ENCODE measurements at places on chromosomes 6 and 20. TPM values are rescaled to one million over a fixed set of nuclear protein-coding genes. Genes with fewer than 3 reads are reported as not detected.

- DNase-seq = no peak
- H3K27me3 ChIP-seq = no peaks in the 10 kb centered on the region
- peaks cover 13% of the 10 kb centered on the region for H3K4me1 ChIP-seq
- no peak overlapping the region for H3K4me3 ChIP-seq
Measured at GRCh38 chr6:149935246-149935645, 6.6 kb upstream of the ULBP2 start.

The PRKN gene
- total RNA-seq = 3.0 TPM

DNA sequence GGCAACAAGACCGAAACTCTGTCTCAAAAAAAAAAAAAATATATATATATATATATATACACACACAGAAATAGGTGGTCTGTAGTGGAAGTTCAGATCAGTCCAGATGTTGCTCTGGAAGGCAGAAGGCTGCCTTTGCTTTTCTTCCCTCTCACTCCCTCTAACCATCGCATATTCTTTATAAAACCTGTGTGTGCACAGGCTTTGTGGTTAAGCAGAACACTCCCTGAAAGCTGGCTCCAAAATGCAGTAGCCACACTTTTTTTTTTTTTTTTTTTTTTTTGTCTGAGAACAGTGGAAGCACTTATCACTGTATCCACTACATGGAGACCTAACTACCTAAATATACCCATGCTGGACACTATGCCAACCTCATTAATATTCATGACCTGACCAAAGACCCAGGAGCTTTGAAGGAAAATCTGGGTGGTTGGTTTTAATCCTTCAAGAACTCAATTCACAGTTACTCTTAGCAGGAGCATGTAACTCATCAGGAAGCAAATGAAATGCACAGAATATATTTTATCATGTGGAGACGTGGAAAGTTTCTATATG is 20.0 kb upstream of the GFOD1 start:
- H3K27me3 ChIP-seq = no peaks in the 10 kb centered on the region
- peaks cover 7% of the 10 kb centered on the region for H3K4me1 ChIP-seq
- no peak for DNase-seq
- no peak overlapping the region for H3K27ac ChIP-seq

The TCF21 gene
- total RNA-seq = 18.9 TPM

DNA sequence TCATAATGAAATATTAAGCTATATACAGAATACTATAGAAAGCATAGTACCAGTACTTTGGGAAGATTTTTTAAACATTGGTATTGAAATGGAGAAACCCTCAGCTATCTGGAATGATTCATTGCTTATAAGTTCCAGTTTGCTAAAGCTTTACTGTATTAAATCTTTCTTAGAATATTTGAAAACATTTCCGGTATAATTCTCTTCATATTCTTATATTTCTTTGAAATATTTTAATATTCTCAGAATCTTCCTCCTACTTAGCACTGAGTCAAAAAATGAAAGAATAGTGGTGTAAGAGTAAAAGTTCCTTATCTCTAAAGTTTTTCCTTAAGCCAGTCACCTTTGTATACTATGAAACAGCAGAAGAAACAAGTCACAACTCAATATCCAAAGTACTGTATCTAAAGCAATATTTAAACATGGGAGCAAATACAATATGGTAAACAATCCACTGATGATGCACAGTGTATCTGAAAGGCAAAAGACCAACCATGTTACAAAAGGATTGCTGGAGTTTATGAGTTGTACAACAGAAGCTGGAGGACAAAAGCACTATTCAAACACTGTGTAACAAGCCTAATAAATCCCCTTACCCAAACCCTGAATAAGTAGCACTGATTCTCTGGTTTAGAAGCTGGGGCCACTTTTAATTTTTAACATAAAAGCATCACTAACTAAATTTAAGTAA is 102.1 kb downstream of the PRDM1 start:
- H3K4me1 ChIP-seq = no peaks in the 10 kb centered on the region
- no peaks in the 10 kb centered on the region for H3K27me3 ChIP-seq
- no peaks in the 10 kb centered on the region for H3K36me3 ChIP-seq
- H3K4me3 ChIP-seq = no peak overlapping the region
- no peak overlapping the region for H3K27ac ChIP-seq
- no peak for DNase-seq

The ASF1A gene
- total RNA-seq = 15.7 TPM

- no peak overlapping the region for H3K4me3 ChIP-seq
- H3K4me1 ChIP-seq = peaks cover 19% of the 10 kb centered on the region
- no peaks in the 10 kb centered on the region for H3K27me3 ChIP-seq
- no peak for DNase-seq
- no peaks in the 10 kb centered on the region for H3K36me3 ChIP-seq
Measured at GRCh38 chr6:17877895-17878440, 109.5 kb downstream of the KIF13A start.

- H3K27me3 ChIP-seq = no peaks in the 10 kb centered on the region
- no peak for DNase-seq
- no peak overlapping the region for H3K27ac ChIP-seq
- no peak overlapping the region for H3K4me3 ChIP-seq
Measured at GRCh38 chr6:81996414-81996813, 243.9 kb upstream of the TENT5A start.

GRCh38 chr6:36616893-36617521 is 22.8 kb downstream of the SRSF3 start:
- peak; percentile 78 for DNase-seq
- H3K4me3 ChIP-seq = no peak overlapping the region
- peak overlapping the region; percentile 60 for H3K27ac ChIP-seq
- H3K36me3 ChIP-seq = peaks cover 14% of the 10 kb centered on the region
- peaks cover 17% of the 10 kb centered on the region for H3K4me1 ChIP-seq

The SLC17A1 gene
- not detected for total RNA-seq

DNA sequence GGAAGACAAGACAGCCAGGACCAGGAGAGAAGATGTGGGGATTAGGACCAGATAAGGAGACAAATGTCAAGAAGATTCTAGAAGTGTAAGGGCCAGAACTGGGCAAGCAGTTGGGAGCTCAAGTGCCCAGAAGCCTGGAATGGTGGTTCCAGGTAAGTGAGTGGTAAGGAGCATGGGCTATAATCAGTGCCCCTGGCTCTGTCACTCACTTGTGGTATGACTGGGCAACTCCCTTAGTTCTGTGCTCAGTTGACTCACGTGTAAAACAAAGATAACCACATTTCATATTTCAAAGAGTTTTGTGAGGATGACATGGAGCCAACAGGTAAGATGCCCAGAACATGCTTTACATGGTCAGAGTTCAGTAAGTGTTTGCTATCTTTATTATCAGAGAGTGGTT is 11.2 kb downstream of the CCDC167 start:
- DNase-seq = no peak
- no peak overlapping the region for H3K27ac ChIP-seq
- H3K4me1 ChIP-seq = peaks cover 2% of the 10 kb centered on the region
- H3K36me3 ChIP-seq = no peaks in the 10 kb centered on the region
- H3K27me3 ChIP-seq = no peaks in the 10 kb centered on the region
- H3K4me3 ChIP-seq = no peak overlapping the region

- DNase-seq = no peak
- no peaks in the 10 kb centered on the region for H3K27me3 ChIP-seq
- no peak overlapping the region for H3K27ac ChIP-seq
- no peaks in the 10 kb centered on the region for H3K36me3 ChIP-seq
Measured at GRCh38 chr20:36866681-36867495, 9.1 kb upstream of the TLDC2 start.

GRCh38 chr6:83384751-83385150 is 46.1 kb downstream of the ME1 start:
- no peaks in the 10 kb centered on the region for H3K27me3 ChIP-seq
- no peak overlapping the region for H3K4me3 ChIP-seq
- DNase-seq = no peak
- peaks cover 7% of the 10 kb centered on the region for H3K4me1 ChIP-seq
- H3K36me3 ChIP-seq = no peaks in the 10 kb centered on the region

The RBM24 gene
- not detected for total RNA-seq

DNA sequence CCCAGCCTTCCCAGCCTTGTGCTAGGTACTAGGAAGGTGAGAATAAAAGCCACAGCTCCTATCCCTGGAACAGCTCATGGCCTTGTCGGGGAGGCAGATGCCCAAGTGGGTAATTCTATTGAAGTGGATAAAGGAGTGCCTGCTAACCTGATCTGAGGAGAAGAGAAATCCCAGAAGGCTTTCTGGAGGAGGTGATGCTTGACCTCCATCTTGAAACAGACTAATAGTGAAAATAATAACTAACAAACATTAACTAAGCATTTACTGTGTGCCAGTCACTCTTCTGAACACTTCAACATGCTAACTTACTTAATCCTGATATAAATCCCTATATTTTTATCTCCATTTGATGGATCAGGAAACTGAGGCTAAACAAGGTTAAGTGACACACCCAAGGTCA is 493.2 kb upstream of the CHD6 start:
- no peak for DNase-seq
- no peak overlapping the region for H3K4me3 ChIP-seq
- no peaks in the 10 kb centered on the region for H3K36me3 ChIP-seq
- H3K4me1 ChIP-seq = no peaks in the 10 kb centered on the region

GRCh38 chr20:44404204-44405181 is 49.0 kb downstream of the HNF4A start:
- H3K27ac ChIP-seq = no peak overlapping the region
- no peaks in the 10 kb centered on the region for H3K4me1 ChIP-seq
- H3K4me3 ChIP-seq = no peak overlapping the region
- no peak for DNase-seq
- H3K36me3 ChIP-seq = no peaks in the 10 kb centered on the region

The TREM2 gene
- 22.0 TPM for total RNA-seq

The RIMS1 gene
- total RNA-seq = 2.5 TPM

- H3K27me3 ChIP-seq = no peaks in the 10 kb centered on the region
- DNase-seq = no peak
- H3K4me1 ChIP-seq = no peaks in the 10 kb centered on the region
- no peaks in the 10 kb centered on the region for H3K36me3 ChIP-seq
- H3K27ac ChIP-seq = no peak overlapping the region
Measured at GRCh38 chr20:9590189-9590588, 75.8 kb downstream of the LAMP5 start.

The C20orf141 gene
- total RNA-seq = not detected

The KIFC1 gene
- 5.1 TPM for total RNA-seq

DNA sequence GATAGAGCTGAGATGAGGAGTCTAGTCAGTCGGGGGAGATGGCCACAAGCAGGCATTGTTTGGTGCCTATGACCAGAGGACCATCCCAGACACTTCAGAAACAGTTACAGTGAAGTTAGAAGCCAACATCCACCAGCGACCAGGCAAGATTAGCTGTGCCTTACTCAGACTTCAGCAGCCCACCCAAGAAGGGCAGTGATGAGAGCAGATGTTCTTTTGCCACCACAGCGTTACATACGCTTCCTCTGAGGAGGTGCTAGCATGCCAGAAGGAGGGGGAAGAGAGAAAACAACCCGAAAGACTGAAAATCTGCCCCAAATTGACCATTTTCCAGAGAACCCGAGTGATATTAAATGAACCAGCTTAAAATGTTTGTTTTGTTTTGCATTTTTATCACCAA is 186.8 kb downstream of the PRL start:
- no peaks in the 10 kb centered on the region for H3K4me1 ChIP-seq
- no peak overlapping the region for H3K27ac ChIP-seq
- H3K4me3 ChIP-seq = no peak overlapping the region
- H3K27me3 ChIP-seq = no peaks in the 10 kb centered on the region

GRCh38 chr6:73369563-73369962 is at the start of gene OOEP:
Gene OOEP, minus strand, starts transcription at chr6:73369897. Its CDS starts 105 bp downstream, at chr6:73369792.
- H3K36me3 ChIP-seq = no peaks in the 10 kb centered on the region
- no peak within 1 kb of the TSS for H3K4me3 ChIP-seq
- H3K27ac ChIP-seq = no peak within 1 kb of the TSS
- no peaks in the 10 kb centered on the region for H3K27me3 ChIP-seq
- DNase-seq = peak; percentile 82

DNA sequence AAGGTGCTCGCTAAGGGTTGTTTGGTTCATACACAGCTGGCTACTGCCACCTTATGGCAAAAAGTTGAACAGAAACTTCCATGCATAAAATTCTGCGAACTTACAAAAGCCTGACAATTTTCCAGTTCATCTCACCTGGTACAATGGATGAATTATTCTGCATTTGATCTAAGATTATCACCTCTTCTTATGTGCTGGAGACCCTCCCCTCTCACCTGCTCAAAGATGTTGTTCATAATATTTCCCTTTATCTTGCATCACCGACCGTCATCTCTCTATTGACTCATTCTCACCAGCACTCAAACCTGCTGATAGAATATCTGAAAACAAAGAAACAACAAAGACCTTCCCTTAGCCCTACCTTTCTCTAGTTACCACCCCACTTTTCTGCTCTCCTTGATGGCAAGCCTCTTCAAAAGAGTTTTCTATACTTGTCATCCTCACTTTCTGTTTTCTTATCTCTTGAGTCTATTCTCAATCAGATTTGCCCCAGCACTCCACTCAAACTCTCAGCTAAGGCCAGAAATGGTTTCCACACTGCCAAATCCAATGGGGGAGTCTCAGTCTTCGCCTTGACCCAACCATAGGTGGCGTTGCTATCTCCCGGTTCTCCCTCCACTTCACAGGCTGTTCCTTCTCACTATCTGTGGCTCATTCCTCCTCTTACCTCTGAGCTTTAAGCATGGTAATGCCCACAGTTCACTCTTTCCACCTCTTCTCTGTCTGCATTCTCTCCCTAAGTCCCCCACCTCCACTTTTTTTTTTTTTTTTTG is 25.8 kb downstream of the SNRNP48 start:
- no peaks in the 10 kb centered on the region for H3K27me3 ChIP-seq
- H3K27ac ChIP-seq = no peak overlapping the region
- H3K36me3 ChIP-seq = no peaks in the 10 kb centered on the region
- no peak for DNase-seq
- no peak overlapping the region for H3K4me3 ChIP-seq
- peaks cover 3% of the 10 kb centered on the region for H3K4me1 ChIP-seq

- H3K36me3 ChIP-seq = no peaks in the 10 kb centered on the region
- H3K27ac ChIP-seq = peak overlapping the region; percentile 83
- H3K4me1 ChIP-seq = peaks cover 6% of the 10 kb centered on the region
- no peaks in the 10 kb centered on the region for H3K27me3 ChIP-seq
- peak overlapping the region; percentile 70 for H3K4me3 ChIP-seq
Measured at GRCh38 chr6:27517928-27518787, 45.3 kb upstream of the ZNF184 start.

The MYB gene
- total RNA-seq = 5.0 TPM

The PAX1 gene
- total RNA-seq = not detected

GRCh38 chr6:122751326-122751725 is 28.2 kb upstream of the FABP7 start:
- DNase-seq = no peak
- peaks cover 12% of the 10 kb centered on the region for H3K4me1 ChIP-seq
- no peak overlapping the region for H3K4me3 ChIP-seq
- H3K36me3 ChIP-seq = no peaks in the 10 kb centered on the region
- no peak overlapping the region for H3K27ac ChIP-seq

DNA sequence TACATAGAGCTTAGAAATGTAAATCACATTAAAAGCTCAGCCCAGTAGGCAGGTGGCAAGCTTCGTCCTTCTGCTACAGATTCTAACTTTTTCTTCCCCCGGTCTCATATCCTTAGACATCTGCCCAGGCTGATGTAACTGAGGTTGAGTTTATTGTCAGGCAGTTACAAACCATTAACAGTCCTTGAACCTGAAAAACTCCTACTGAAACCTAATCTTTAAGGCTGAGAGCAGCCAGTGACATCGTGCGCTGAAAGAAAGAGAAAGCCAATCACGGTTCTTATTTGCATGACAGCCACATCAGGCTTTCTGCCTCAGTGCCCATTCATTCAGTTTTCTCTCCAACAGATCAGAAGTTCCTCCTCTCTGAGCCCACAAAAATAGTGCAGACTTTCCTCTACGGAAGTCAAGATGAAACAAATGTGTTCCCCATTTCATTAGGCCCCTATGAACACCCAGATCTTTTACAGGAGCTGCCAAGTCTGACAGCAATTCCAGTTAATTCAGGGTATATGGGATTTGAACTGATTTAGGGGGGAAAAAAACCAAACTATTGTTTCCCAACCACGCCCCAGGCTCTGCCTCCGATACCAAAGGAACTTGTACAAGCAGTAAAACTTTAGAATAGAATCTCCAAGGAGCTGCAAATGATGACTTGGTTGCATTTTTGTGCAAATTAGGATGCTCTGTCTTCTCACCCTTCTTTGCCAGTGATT is at the start of gene NHSL1:
NHSL1 (minus strand) TSS at position 192 of the 716 bp plus-strand sequence. CDS start 204 bp downstream, outside the sequence.
- no peak for DNase-seq
- no peak within 1 kb of the TSS for H3K4me3 ChIP-seq

Data from upper lobe of left lung (tissue), 6 donors.